Germinal center (tissue), 1 donor: ENCODE measurements at places on chromosomes 3 and 15.

GRCh38 chr15:39613861-39614260 lies 33.0 kb downstream of the THBS1 start:
- no peak for DNase-seq

DNA sequence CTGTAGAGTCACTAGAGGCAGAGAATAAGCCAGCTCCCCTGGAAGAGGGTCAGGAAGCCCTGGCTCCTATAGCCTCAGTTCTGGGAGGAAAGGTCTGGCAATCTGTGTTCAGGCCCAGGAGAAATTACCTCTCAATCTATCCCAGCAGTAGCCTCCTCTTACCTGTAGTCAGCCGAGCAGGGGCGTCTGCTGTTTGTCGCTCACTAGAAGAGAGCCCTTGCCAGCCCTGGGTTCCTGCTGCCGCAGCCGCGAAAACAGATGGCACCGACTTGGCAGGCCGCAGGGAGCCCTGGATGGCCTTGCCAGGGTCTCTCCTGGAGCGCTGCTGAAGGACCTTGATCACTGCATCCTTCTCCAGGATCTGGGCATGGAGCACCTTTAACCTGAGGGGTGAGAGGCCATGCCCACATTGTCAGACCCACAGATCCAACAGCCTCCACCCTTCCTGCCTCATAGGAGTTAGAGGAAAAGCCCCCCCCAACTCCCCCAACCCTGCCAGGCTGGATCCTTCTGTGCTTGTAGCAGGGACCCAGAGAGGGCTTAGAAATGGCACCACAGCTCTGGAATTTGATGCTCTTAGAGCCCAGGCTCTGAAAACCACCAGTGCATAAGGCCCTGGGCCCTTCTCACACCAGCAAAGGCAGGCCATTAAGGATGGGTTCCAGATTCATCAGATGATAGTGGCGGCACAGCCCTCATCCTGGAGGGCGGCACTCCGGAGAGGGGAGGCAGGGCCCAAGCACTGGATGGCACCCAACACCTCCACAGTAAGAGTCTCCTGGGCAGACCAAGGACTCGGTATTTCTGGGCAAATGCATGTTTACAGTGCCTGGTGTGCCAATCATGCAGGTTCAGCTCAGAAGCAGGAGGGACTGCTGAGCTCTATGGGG lies 14.9 kb downstream of the AMOTL2 start:
- no peak for DNase-seq

DNA sequence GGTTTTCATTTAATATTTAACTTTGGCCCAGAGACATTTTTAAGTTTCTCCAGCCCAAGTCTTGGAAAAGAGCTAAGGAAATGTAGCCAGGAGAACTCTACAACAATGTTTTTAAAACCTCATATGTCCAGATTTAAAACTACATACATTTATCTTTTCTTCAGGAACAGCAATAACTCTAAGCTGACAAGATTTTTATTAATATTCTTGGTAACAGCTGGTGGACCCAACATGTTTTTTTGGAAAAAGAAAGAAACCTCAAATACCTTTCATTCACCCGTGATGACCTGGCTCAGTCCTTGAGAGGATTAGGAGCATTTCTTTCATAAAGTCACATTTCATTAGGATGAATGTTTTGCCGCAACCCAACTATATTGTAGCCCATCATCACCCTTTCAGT lies 50.4 kb upstream of the CMSS1 start:
- DNase-seq, result no peak

- DNase-seq, result peak; percentile 18
Observed at GRCh38 chr3:186571644-186572013, 1.1 kb downstream of the DNAJB11 start.

GRCh38 chr15:22911306-22911705 lies 68.9 kb downstream of the CYFIP1 start:
- no peak for DNase-seq

DNA sequence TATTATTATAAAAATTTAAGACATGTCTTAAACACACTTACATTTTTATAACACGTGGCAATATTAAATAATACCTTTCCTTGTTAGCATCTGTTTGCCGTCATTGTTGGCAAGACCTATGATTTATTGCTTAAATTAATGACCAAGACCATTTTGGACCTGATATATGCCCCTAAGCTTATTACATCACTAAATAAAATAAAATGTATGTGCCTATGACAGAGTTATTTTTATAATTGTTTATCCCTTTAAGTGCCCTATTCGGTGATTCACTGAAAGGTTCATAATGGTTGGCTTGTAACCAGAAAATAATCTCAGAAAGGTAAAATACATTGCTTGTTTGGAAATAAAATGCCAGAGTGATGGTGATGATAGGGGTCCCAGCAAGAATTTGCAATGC lies 17.5 kb downstream of the CDIN1 start:
- no peak for DNase-seq

DNA sequence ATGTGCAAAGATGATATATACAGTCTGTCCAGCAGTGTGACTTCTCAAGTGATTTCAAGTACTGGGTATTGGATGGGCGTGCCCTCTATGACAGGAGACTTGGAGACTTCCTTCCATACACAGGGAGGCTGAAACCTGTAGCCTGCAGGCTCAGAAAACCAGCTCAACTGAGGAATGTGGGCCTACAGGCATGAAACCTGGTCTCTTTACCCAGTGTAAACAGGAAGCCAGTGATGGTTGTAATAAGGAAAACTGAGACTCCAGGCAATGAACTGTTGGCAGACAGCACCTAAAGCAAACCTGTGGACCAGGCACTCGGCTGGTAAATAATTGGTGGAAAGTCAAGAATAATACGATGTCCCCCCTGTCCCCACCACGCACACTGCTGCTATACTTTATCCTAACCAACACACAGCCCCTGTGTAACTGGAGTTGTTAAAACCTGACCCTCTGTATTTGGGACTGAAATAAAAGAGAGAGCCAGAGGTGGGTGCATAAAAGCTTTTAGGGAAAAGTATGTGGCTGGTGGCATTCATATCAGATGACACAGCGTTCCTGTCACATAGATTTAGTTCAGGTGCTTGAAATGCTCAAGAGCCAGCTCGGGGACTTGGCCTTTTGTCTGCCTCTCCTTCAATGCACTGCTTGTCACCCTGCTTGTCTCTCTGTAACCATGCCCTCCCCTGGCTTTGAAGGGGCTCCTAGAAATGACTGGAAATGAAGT lies 144.7 kb downstream of the TPRG1 start:
- no peak for DNase-seq

GRCh38 chr15:76588811-76589747 lies 252.5 kb downstream of the ISL2 start:
- DNase-seq, result no peak

- DNase-seq, result peak; percentile 68
Observed at GRCh38 chr3:44198284-44199269, 43.1 kb upstream of the TOPAZ1 start.

- no peak for DNase-seq
Observed at GRCh38 chr3:191321019-191321767, 8.0 kb upstream of the CCDC50 start.

DNA sequence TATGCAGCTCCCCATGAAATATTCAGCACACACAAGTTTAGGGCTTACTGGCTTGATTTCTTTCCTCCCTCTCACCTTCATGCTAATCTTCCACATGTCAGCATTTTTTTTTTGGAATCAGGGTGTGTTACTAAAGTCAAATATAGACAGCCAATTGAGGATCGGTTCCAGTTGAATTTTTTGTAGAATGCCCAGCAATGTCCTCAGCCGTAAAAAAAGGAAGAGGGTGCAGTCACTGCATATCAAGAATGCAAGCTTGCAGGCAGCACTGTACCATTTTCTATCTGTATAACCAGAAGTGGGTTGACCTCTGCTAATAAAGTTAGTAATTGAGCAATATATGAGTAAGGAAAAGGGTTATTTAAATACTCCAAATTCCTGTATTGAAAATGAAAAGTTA lies 51.4 kb upstream of the CHMP2B start:
- DNase-seq, result no peak

DNA sequence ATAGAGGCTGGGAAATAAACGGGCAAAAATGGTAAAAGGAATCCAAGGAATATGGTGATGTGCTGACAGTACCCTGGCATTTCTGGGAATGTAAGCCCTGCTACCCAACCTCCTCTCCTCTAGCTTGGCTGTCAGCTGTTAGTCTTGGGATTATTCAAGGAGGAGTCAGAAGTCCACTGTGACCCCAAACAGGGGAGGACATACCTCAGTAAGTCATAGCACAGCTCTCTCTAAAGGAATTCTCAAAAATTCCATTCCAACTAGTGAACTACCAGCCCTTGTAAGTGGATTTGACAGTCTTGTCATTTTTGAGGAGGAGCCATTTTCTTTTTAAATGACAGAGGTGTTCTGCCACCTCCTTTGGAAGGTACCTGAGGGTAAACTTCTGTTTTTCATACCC lies 207.5 kb downstream of the PDCD6IP start:
- no peak for DNase-seq

DNA sequence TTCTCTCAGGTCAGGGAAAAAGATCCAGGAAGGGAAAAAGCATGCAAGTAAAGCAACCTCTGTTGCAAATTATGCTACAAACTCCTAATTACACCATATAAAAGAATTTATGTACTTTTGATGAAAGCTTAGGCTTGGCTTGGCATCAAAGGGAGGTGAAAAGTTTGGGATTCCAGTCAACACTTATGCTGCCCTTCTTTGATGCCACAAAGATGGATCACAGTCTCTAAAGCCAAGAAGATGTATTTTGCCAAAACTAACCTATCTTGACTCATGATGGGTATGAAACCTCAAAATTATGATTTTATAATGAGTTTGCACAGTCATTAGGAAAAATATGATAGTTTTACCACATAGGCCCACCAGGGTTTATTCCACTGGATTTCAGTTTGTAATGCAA lies 101.0 kb upstream of the CCDC80 start:
- DNase-seq, result no peak

GRCh38 chr15:41530363-41530956 lies 13.6 kb downstream of the RPAP1 start:
- no peak for DNase-seq

DNA sequence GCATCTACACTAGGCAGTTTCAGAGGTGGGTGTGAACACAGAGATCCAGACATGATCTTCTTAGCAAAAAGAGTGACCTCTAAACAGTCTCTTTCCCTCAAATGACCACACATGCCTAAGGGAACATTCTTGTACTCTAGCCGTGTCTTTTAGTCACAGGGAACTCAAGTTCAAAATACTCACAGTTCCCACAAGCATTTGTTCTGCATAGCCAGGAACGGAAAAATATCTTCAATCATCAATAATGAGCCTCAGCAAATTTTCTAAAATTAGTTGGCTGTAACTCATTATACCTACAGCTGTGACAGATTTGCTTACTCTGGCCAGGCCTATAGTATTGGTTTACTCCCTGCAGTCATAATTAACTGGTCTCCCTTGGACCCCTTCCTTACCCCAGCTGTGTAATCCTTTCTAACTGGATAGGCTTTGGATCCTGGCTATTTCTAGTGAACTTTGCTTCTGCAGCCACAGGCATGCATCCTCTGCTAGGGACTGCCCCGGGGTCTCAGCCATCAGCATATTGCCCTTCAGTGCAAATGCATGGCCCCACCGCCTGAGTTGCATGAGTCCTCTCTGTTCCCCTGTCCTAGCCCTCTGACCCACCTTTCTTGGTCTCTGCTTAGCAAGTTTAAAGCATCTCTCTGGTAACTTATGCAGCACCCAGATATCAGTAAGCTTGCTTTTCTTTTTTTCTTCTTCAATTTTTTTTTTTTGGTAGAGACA lies 56.0 kb upstream of the HACD2 start:
- no peak for DNase-seq

DNA sequence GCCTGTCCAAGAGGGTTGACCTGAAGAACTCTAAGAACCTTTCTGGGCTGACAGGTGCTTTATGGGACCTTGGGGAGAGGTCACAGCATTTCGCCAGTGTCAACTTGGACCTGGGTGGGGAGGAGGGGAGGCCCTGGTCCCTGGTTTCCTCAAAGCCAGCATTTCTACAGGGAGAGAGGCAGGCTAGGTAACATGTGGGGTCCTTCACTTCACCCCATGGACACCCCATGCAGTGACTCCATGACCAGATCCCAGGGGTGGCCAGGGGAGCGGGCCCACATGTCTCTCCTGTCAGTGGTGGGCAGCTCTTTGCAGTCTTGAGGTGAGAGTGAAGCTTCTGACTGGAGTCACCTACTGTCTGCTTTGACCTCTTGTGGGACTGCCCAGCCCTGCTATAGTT lies 35.8 kb downstream of the GOLGA6L10 start:
- DNase-seq, result no peak

- no peak for DNase-seq
Observed at GRCh38 chr15:27241943-27242342, 271.0 kb downstream of the GABRG3 start.

- DNase-seq, result peak; percentile 45
Observed at GRCh38 chr15:27017168-27017809, 46.3 kb downstream of the GABRG3 start.

DNA sequence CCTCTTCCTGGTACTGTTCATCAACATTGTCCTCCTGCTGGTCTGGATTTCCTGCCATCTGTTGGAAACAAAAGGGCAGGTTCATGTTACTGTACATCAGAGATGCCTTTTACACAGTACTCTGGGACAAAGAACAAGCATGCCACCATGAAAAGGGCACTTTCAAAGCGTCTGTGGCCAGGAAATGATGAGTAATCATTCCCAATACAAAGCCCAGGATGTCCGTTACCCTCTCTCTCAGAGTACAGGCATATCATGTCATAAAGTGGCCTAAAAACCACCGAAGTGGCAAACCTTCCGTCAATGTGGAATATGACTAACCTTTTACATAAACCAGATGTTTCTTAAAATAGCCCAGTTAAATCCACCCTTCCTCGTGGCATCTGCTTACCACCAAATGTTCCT lies 71.2 kb downstream of the GOLIM4 start:
- DNase-seq, result no peak

DNA sequence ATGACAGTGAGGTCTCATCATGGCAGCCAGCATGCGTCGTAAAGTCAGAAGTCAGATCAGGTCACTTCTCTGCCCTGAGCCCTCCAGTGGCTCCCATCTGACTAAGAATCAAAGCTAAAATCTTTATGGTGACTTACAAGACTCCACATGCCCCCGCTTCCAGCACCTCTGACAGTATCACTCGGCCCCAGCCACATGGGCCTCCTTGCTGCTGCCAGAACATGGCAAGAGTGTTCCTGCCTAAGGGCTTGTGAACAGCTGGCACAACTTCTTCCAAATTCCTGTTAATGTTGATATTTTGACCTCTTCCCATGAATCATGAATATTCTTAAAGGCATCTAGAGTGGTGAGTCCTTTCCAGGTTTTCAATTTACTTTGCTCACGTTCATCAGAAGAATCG lies 20.5 kb downstream of the POLR2M start:
- no peak for DNase-seq

DNA sequence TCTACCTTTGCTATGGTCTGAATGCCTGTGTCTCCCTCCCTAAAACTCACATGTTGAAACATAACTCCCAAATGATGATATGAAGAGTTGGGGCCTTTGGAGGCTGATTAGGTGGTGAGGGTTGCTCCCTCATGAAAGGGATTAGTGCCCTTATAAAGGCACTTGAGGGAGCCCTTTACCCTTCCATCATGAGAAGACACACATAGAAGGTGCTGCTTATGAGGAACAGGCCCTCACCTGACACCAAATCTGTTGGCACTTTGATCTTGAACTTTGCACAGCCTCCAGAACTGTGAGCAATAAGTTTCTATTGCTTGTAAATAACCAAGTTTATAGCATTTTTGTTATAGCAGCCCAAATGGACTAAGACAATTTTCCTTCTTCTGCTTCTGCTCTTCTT lies 76.2 kb upstream of the ADAMTS9 start:
- no peak for DNase-seq

GRCh38 chr15:63797116-63797515 lies 36.6 kb downstream of the HERC1 start:
- no peak for DNase-seq
